ENCODE measurements at places on chromosomes 2 and 18. TPM values are rescaled to one million over a fixed set of nuclear protein-coding genes. Genes with fewer than 3 reads are reported as not detected.

Gene GTF2A1L
- total RNA-seq: not detected

Gene CREG2
- total RNA-seq: 0.78 TPM

Gene PSTPIP2
- 3.5 TPM for total RNA-seq

Gene MSTN
- total RNA-seq: not detected

Gene HOXD9
- 0.37 TPM for total RNA-seq

Gene PLCL1
- 0.37 TPM for total RNA-seq

Gene GAL3ST2
- not detected for total RNA-seq

Gene AFF3
- total RNA-seq: not detected

Gene IL37
- not detected for total RNA-seq

Gene APOB
- under 0.01 TPM for total RNA-seq

Gene DSG4
- total RNA-seq: not detected

Gene PLCD4
- total RNA-seq: 2.2 TPM

Gene ASPRV1
- 0.20 TPM for total RNA-seq

Gene ESPNL
- total RNA-seq: 0.39 TPM

Gene CYTIP
- total RNA-seq: not detected

All from subcutaneous preadipocyte (primary cell).